ENCODE measurements at places on chromosomes 12 and 14.

DNA sequence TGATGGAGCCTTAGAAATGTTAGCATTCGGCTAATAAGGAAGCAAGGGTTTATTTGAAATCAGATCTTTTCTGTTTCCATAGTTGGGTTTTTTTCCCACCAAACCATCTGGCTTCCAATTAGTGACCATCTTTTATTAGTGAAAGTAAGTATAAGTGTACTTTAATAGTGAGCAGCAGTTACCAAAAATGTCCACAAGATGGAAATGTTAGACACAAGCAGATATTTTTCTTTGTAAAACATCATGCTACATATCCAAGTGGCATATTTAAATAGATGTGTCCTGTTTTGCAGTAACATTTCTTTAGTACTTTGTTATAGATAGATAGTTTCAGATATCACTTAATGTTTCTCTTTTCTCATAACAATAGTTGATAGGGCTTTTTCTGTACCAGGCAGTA is 28.8 kb downstream of the YEATS4 start:
- DNase-seq, result no peak

DNA sequence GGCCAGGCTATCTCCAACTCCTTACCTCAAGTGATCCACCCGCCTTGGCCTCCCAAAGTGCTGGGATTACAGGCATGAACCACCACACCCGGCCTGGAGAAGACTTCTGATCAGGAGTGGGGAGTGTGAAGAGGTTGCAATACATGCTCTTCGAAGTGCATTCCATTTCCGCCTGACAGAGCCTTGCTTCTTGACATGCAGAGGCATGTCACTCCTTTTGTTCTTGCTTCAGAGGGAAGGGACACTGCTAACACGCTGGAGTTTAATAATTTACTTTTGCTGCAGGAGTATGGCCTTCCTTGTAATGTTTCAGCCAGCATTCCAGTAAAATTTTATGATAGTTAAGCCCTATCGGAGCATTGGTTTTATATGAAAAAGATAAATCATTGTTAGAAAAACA is 74.9 kb downstream of the SLC25A47 start:
- DNase-seq, result no peak

- no peak for DNase-seq
Observed at GRCh38 chr12:11896417-11896929, 174.3 kb upstream of the BCL2L14 start.

- no peak for DNase-seq
Observed at GRCh38 chr12:14981049-14981448, 8.2 kb downstream of the PDE6H start.

DNA sequence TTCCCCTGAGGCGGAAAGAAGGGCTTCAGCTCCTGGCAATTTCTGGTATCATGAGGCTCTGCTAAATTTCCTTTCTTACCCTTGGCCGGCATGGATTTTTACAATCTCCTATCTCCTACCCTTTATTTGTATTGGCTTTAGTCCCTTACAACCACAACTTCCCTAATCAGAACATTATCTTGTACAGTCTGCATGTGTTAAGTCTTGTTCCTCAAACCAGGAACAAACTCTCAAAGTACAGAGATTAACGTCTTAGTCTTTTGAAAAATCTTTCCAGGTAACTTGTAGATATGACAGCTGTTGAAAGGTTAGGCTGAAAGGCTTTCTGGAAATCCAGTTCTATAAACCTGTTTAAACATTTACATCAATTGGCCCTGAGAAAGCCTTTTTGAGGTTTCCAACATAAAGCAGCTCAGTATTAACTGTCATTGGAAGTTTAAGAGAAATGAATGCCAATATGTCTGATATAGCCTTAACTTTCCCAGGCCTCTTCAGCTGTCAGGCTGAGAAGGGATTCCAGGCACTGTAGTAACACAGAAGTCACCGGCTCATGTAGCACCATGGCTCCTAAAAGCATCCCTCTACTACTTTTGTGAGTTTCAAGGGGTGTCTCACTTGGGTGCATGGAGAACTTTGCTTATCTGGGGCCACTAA is 360.5 kb downstream of the FUT8 start:
- DNase-seq, result no peak

- DNase-seq, result no peak
Observed at GRCh38 chr14:96309896-96310330, 53.2 kb downstream of the ATG2B start.

DNA sequence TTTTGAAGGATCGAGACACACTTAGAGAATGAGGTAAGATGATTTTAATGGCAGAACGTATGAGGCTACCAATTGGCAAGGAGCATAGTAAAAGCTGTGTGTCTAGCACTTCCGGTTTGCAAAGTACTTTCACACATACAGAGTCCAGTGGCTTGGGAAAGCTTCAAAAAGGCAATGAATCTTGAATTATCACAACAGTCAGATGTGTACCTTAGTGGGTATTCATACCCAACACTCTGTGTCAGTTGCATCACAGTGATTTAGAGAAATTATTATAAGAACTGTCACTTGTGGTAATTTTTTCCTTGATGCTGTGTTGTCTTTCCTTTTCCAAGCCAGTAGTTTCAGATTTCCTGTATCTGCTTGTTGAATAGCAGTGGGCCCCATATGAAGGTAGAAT is 424.1 kb downstream of the PCNX1 start:
- DNase-seq, result no peak

DNA sequence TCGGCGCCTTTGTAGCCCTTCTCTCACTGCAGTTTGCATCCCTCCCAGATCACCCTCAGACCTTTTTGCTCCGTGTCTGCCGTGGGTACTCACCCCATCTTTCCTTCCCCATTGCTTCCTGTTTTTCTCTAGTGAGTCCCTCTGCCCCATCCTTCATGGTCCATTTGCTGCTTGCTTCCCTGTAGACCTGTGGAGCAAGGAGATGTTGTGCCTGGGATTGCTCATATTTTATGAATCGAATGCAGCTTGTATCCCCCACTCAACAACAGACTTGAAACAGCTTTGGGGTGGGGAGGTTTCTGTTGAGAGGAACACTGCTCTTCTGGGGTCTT is 661 bp downstream of the DENR start:
- DNase-seq, result no peak

All from activated T-cell treated with anti-CD3 and anti-CD28 coated beads, Interleukin-2, amount 50 U/mL, for 72 hours (primary cell).